Renal cortex interstitium (tissue), 15 donors: ENCODE measurements at places on chromosomes 3 and 15. TPM values are rescaled to one million over a fixed set of nuclear protein-coding genes. Genes with fewer than 3 reads are reported as not detected.

- DNase-seq = no peak
Measured at GRCh38 chr3:175445741-175446140, 586.6 kb downstream of the NAALADL2 start.

- no peak for DNase-seq
Measured at GRCh38 chr3:114839476-114839875, 307.6 kb downstream of the ZBTB20 start.

GHRL gene
- 2.1 TPM for polyA plus RNA-seq

DNA sequence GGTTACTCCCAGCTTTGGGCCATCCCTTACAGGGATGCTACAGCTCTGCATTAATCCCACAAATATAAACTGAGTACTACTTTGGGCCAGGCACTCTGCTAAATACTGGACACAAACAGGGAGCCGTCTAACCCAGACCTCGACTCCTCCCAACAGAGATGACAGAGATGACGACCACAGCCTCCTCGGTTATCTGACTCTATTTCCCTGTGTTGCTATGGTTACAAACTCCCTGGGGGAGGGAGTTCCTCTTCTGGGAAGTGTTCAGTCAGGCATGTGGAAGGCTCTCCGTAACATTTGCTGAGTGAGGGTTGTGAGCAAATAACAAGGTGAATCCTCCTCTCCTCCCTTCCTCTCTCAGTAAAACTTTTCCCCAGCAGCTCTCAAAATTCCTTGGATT, 6.7 kb upstream of the CMTM7 start:
- peak; percentile 85 for DNase-seq

CDHR4 gene
- polyA plus RNA-seq = 0.15 TPM

BTD gene
- 21.9 TPM for polyA plus RNA-seq
